ENCODE measurements at places on chromosomes 13 and 19.

DNA sequence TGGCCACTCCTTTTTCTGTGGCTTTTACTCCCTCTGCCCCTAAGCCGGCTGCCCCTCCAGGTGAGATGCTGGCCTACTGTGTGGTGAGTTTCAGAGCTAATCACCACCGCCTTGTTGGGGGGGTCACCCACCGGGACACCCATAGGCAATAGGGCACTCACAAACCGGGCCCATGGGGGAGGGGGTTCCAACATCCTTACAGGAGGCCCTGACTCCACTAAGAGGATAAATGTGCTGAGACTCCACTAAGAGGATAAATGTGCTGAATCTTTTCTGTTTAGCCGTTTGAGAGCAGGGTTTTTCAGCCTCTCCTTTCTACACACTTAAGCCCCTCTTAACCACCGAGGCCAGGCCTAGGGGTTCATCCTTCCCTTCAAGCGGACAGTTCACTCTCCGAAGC is 73.7 kb downstream of the SLC15A1 start:
- H3K27ac ChIP-seq = no peak overlapping the region
- DNase-seq = no peak
- no peaks in the 10 kb centered on the region for H3K4me1 ChIP-seq
- peaks cover 31% of the 10 kb centered on the region for H3K27me3 ChIP-seq

GRCh38 chr13:113627136-113627535 is 30.9 kb downstream of the ATP4B start:
- no peak overlapping the region for H3K4me3 ChIP-seq
- peak overlapping the region; percentile 15 for H3K27ac ChIP-seq
- H3K27me3 ChIP-seq = no peaks in the 10 kb centered on the region
- H3K36me3 ChIP-seq = peaks cover 15% of the 10 kb centered on the region
- no peaks in the 10 kb centered on the region for H3K4me1 ChIP-seq

DNA sequence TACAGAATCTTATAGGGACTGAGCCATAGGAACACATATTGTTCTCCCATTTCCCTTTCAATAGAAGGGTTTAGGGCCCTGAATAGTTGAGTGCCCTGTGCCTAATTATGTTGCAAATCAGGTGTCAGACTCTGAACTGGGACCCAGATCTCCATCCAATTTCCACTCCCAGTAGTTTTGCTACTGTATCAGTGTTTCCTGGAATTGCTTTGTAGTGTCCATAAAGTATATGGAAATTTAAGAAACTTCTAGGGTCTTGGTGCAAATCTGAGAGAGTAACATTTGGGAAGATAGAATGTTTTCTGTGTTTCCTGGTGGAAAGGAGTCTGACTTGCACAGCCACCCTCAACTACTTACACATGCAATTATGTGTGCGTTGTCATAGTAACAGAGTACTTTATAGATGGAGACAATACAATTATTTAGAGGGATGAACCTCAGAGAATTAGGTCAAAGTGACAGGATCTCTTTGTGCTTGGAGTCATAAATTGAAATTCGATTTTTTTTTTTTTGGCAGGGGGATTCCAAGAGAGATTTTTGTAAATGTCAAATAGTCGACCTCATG is 646 bp upstream of the SLC10A2 start:
- H3K27me3 ChIP-seq = no peaks in the 10 kb centered on the region
- no peaks in the 10 kb centered on the region for H3K4me1 ChIP-seq
- no peak overlapping the region for H3K4me3 ChIP-seq
- no peak for DNase-seq

DNA sequence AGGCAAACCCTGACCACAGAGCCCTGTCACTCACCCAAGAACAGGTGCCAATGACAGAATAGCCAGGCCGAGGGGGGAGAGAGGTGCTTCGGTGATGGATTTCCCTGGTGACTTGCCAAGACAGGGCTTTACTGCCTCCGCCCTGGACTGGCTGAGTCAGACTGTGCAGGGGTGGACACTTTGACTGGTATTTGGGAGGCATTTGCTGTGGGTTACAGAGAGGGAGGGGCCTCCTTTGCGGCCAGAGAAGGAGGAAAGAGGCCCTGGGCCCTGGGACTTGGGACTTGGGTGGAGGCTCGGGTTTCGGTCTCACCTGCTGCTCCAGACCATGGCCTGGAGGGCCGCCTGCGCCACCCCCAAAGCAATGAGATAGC is 4.6 kb upstream of the EPS8L1 start:
- no peak for DNase-seq
- peaks cover 2% of the 10 kb centered on the region for H3K36me3 ChIP-seq
- no peak overlapping the region for H3K27ac ChIP-seq
- peaks cover 82% of the 10 kb centered on the region for H3K27me3 ChIP-seq
- H3K4me1 ChIP-seq = peaks cover 18% of the 10 kb centered on the region

GRCh38 chr13:83882606-83882959 is 309 bp upstream of the SLITRK1 start:
- H3K27me3 ChIP-seq = peaks cover 63% of the 10 kb centered on the region
- no peak overlapping the region for H3K27ac ChIP-seq
- no peaks in the 10 kb centered on the region for H3K36me3 ChIP-seq
- H3K4me3 ChIP-seq = peak overlapping the region; percentile 14
- DNase-seq = no peak

GRCh38 chr13:75798353-75799255 is 162.5 kb downstream of the LMO7 start:
- no peak overlapping the region for H3K4me3 ChIP-seq
- no peaks in the 10 kb centered on the region for H3K27me3 ChIP-seq
- peaks cover 4% of the 10 kb centered on the region for H3K4me1 ChIP-seq
- no peak overlapping the region for H3K27ac ChIP-seq
- DNase-seq = no peak

DNA sequence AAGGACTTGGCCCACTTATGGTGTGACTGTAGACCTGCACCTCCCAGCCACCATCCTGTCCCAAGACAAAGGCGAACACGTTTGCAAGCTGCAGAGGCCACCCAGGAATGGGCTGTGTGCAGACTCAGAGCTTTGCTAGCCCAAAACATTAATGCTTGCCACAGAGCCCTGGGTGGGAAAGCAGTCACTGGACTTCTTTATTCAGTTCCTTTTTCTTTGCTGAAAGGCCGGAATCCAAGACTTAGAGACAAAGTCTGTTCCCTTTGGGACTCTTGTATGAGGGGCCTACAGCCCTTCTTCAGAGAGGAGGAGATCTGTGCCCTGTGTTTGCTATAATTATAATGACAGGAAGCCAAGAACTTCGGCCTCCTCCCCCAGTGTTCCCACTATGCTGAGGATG is 167.8 kb downstream of the DLEU7 start:
- no peak for DNase-seq
- peaks cover 3% of the 10 kb centered on the region for H3K36me3 ChIP-seq
- no peak overlapping the region for H3K4me3 ChIP-seq

DNA sequence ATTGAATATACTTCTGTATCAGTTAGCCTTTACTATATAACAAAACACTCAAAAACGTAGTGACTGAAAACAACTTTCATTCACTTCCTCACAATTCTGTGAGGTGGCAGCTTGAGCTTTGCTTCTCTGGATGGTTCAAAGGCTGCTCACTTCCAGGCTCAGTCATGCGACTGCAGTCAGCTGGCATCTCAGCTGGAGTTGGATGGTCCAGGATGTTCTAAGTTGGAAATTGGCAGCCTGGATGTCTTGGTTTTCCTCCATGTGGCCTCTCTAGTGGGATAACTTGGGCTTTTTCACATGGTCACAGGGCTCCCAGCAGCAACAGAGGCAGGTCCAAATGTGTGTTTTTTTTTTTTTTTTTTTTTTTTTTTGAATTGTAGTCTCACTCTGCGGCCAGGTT is 204.4 kb downstream of the LACC1 start:
- no peak overlapping the region for H3K27ac ChIP-seq
- no peaks in the 10 kb centered on the region for H3K36me3 ChIP-seq
- peaks cover 15% of the 10 kb centered on the region for H3K27me3 ChIP-seq
- H3K4me3 ChIP-seq = no peak overlapping the region
- H3K4me1 ChIP-seq = peaks cover 3% of the 10 kb centered on the region
- no peak for DNase-seq

DNA sequence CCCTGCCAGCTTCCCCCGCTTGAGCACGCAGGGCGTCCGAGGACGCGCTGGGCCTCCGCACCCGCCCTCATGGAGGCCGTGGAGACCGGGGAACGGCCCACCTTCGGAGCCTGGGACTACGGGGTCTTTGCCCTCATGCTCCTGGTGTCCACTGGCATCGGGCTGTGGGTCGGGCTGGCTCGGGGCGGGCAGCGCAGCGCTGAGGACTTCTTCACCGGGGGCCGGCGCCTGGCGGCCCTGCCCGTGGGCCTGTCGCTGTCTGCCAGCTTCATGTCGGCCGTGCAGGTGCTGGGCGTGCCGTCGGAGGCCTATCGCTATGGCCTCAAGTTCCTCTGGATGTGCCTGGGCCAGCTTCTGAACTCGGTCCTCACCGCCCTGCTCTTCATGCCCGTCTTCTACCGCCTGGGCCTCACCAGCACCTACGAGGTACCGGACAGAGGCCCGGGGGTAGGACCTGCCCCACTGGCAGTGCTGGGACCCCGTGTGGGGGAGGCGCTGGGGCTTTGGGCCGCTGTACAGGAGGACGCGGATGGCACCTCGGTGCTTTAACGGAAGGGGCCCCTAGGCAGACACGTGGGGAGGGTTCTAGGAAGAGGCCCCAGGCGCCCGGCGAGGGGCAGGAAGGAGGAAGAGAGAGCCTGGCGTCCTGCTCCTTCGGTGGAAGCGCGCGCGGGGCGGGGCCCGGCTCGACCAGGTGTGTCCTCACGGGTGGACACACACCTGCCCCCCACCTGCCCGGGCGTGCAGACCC is 681 bp downstream of the SLC5A5 start:
- H3K27ac ChIP-seq = peak overlapping the region; percentile 46
- H3K27me3 ChIP-seq = no peaks in the 10 kb centered on the region
- peak overlapping the region; percentile 50 for H3K4me3 ChIP-seq
- no peak for DNase-seq
- no peaks in the 10 kb centered on the region for H3K4me1 ChIP-seq

- no peaks in the 10 kb centered on the region for H3K4me1 ChIP-seq
- DNase-seq = no peak
- no peak overlapping the region for H3K4me3 ChIP-seq
- H3K27me3 ChIP-seq = peaks cover 18% of the 10 kb centered on the region
- H3K36me3 ChIP-seq = no peaks in the 10 kb centered on the region
- no peak overlapping the region for H3K27ac ChIP-seq
Measured at GRCh38 chr13:39557285-39557955, 45.6 kb downstream of the LHFPL6 start.

- DNase-seq = no peak
- H3K36me3 ChIP-seq = no peaks in the 10 kb centered on the region
- no peaks in the 10 kb centered on the region for H3K4me1 ChIP-seq
- no peak overlapping the region for H3K4me3 ChIP-seq
Measured at GRCh38 chr13:94641409-94641941, 39.8 kb downstream of the GPR180 start.

DNA sequence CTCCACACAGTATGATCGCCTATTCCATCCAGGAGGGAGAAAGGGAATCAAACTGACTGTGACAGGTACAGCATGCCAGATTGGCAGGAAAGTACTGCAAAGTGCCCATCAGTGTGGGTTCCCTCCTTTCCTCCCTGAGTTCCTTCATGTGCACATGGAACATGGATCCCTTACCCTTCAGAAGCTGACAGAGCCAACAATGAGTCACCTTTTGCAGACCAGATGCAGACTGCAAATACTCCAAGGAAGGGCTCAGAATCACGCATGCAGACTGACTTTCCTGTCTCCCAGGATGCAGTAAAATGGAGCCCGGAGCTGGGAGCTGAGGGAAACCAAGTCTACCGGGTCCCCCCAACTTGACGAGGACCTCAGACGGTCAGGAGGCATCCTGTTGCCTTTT is 41.8 kb downstream of the SACS start:
- peaks cover 51% of the 10 kb centered on the region for H3K27me3 ChIP-seq
- H3K36me3 ChIP-seq = no peaks in the 10 kb centered on the region
- H3K27ac ChIP-seq = no peak overlapping the region
- H3K4me1 ChIP-seq = no peaks in the 10 kb centered on the region

DNA sequence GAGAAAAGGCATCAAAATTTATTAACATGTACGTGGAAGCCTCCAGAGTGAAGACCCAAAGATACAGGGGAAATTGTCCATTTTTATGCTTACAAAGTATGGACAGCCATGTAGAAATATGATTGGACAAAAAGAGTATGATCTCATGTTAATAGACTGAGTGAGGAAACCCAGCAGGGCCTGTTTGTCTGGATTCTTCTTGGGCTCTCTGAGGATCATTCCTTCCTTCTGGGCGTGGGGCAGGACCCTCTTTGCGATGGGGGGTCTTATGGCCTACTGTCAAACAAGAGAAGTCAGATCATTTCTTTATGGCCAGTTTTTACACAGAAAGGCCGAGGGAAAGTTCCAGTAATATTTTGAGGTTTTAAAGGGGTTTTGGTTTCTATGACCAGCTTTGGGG is 110.8 kb downstream of the ESD start:
- no peak overlapping the region for H3K27ac ChIP-seq
- H3K36me3 ChIP-seq = peaks cover 19% of the 10 kb centered on the region
- peaks cover 5% of the 10 kb centered on the region for H3K4me1 ChIP-seq
- DNase-seq = no peak
- no peak overlapping the region for H3K4me3 ChIP-seq

- peaks cover 13% of the 10 kb centered on the region for H3K4me1 ChIP-seq
- no peak overlapping the region for H3K27ac ChIP-seq
- peaks cover 4% of the 10 kb centered on the region for H3K36me3 ChIP-seq
- no peaks in the 10 kb centered on the region for H3K27me3 ChIP-seq
- DNase-seq = no peak
Measured at GRCh38 chr19:38765214-38765613, 8.1 kb downstream of the LGALS7 start.
